ENCODE measurements at places on chromosomes 6 and 20. TPM values are rescaled to one million over a fixed set of nuclear protein-coding genes. Genes with fewer than 3 reads are reported as not detected.

- no peak for DNase-seq
Measured at GRCh38 chr20:23146857-23147637, 60.9 kb upstream of the CD93 start.

DNA sequence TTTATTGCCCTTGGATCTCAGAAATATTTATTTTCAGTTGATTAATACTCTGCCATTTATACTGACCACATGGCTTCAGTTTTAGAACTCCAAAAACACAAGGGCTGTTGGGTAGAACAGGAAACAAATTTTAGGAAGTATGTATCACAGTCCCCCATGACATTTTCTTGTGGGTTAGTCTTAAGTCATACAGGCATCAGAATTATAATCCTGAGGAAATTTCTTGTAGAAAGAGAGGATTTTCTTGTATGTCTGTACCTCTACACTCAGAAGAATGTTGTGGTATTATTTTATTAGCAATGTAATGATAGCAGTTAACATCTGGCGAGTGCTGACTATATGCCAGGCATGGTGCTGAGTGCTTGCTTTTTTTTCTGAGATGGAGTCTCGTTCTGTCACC is 302.9 kb downstream of the CLIC5 start:
- no peak for DNase-seq

DNA sequence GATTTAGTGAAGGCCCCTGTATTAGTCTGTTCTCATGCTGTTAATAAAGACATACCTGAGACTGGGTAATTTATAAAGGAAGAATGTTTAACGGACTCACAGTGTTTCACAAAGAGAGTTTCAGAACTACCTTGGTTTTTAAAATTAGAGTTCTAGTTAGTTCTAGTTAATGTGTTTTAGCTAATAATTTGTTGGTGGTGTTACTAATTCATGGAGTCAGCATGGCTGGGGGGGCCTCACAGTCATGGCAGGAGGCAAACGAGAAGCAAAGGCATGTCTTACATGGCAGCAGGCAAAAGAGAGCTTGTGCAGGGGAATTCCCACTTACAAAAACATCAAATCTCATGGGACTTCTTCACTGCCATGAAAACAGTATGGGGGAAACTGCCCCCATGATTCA is 12.0 kb upstream of the SLC17A3 start:
- no peak for DNase-seq

GRCh38 chr20:63785691-63786131 is 45.4 kb downstream of the ZBTB46 start:
- no peak for DNase-seq

DNA sequence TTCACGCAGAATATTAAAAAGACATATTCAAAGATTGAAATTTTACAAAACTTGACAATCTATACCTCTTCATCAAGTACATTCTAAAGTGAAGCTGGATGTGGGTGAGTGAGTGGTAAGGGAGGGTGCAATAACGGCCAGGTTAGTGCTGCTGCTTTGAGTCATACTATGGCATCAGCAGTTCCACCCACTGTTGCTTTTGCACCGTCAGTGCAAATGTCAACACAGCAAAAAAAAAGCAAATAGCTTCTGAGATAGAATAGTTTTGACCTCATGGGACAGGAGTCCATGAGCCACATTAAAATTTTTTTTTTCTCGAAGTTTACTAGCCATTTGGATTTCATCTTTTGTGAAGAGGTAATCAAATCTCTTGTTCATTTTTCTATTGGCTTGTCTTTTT is 31.8 kb downstream of the PSMF1 start:
- DNase-seq: no peak

- DNase-seq: no peak
Measured at GRCh38 chr20:20134941-20135575, 82.7 kb downstream of the CFAP61 start.

The VTA1 gene
- 56.8 TPM for total RNA-seq

The TCP11 gene
- 0.73 TPM for total RNA-seq

The TCF21 gene
- 15.6 TPM for total RNA-seq
